Activated CD8-positive, alpha-beta T cell treated with anti-CD3 and anti-CD28 coated beads, Interleukin-2, amount 10 ng/mL, durations not matched to agents 7 days and 5 days (primary cell): ENCODE measurements at places on chromosomes 7 and 10. TPM values are rescaled to one million over a fixed set of nuclear protein-coding genes. Genes with fewer than 3 reads are reported as not detected.

DNA sequence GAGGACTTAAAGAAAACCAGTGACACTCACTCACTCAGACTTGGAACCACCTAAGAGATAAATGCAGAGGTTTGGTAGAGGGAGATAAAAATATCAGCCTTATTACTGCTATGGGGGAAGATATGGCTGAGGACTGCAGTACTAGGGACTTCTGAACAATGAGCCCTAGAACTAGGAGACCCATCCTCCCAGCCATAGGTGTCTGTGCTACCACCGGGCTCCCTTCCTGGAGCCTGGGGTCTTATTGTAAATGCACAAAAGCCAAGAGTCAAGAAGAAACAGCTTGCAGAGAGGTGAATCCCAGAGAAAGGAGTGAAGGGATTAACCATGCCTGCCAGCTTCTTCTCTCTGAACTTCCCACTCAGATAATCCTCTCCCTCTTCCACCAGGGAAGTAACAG is 108.3 kb upstream of the AKR1E2 start:
- no peaks in the 10 kb centered on the region for H3K4me1 ChIP-seq
- H3K4me3 ChIP-seq, result no peak overlapping the region
- no peak overlapping the region for H3K27ac ChIP-seq
- no peak for DNase-seq
- peaks cover 16% of the 10 kb centered on the region for H3K27me3 ChIP-seq
- no peaks in the 10 kb centered on the region for H3K36me3 ChIP-seq

DNA sequence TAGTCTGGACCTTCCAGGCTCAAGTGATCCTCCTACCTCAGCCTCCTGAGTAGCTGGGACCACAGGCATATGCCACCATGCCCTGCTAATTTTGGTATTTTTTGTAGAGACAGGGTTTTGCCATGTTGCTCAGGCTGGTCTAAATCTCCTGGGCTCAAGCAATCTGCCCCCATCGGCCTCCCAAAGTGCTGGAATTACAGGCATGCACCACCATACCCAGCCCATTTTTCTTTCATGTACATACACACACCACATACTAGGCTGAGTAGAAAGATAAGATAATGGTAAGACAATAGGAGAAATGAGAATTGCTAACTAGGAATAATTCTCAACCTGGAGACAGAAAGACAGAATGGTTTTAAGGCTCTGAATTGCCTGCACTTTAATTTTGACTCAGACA is 83.8 kb downstream of the CPEB3 start:
- H3K4me3 ChIP-seq, result no peak overlapping the region
- DNase-seq, result no peak
- H3K36me3 ChIP-seq, result peaks cover 3% of the 10 kb centered on the region
- H3K4me1 ChIP-seq, result peaks cover 8% of the 10 kb centered on the region
- H3K27ac ChIP-seq, result no peak overlapping the region

- H3K4me1 ChIP-seq, result peaks cover 59% of the 10 kb centered on the region
- DNase-seq, result no peak
- H3K27ac ChIP-seq, result peak overlapping the region; percentile 86
- peaks cover 27% of the 10 kb centered on the region for H3K36me3 ChIP-seq
Measured at GRCh38 chr10:30432622-30433305, 1.2 kb upstream of the MAP3K8 start.

DNA sequence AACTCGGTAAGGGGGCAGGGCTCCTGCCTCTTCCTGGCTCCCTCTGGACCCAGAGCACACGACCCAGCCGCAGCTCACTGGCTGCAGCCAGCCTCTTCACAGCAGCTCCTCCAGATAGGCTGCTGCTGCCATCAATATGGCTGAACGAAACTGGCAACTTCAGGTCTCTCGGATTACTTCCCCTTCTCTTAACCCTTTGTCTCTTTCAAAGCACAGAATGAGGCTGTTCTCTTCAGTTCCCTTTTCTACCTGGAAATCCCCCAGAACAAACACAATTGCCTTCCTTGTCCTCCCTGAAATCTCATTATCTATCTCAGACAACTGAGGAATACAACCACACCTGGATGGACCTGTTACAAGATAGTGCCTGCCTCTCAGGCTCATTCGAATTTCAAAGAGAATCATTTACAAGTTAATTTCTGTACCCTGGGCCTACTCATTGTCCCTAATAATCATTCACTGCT is 193.4 kb upstream of the MBL2 start:
- DNase-seq, result no peak
- H3K4me3 ChIP-seq, result no peak overlapping the region
- no peaks in the 10 kb centered on the region for H3K4me1 ChIP-seq
- no peaks in the 10 kb centered on the region for H3K27me3 ChIP-seq
- no peaks in the 10 kb centered on the region for H3K36me3 ChIP-seq
- H3K27ac ChIP-seq, result no peak overlapping the region

DNA sequence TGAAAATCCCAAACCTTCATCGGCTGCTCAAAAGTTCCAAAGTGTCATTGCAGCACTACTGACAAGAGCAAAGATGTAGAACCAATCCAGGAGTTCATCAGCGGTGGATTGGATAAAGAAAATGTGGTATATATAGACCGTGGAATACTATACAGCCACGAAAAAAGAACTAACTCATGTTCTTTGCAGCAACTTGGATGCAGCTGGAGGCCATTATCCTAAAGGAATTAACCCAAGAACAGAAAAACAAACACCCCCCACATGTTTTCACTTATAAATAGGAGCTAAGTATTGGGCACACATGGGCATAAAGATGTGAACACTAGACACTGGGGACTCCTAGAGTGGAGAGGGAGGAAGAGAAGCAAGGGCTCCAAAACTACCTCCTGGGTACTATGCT is 31.6 kb downstream of the PHYH start:
- no peaks in the 10 kb centered on the region for H3K36me3 ChIP-seq
- H3K4me3 ChIP-seq, result no peak overlapping the region
- H3K27ac ChIP-seq, result no peak overlapping the region
- H3K4me1 ChIP-seq, result peaks cover 10% of the 10 kb centered on the region

GRCh38 chr10:54985732-54986131 is 184.7 kb upstream of the PCDH15 start:
- H3K27ac ChIP-seq, result no peak overlapping the region
- DNase-seq, result no peak
- H3K4me3 ChIP-seq, result no peak overlapping the region
- H3K27me3 ChIP-seq, result no peaks in the 10 kb centered on the region
- no peaks in the 10 kb centered on the region for H3K36me3 ChIP-seq

GRCh38 chr10:112222799-112223198 is 39.2 kb upstream of the GPAM start:
- H3K4me1 ChIP-seq, result peaks cover 6% of the 10 kb centered on the region
- DNase-seq, result no peak
- H3K27ac ChIP-seq, result no peak overlapping the region
- peaks cover 10% of the 10 kb centered on the region for H3K27me3 ChIP-seq

FAM180A gene
- total RNA-seq, result not detected

PROSER2 gene
- total RNA-seq, result 0.29 TPM
